ENCODE measurements at places on chromosomes 1 and 21.

GRCh38 chr1:154352581-154353459 is 27.5 kb downstream of the ATP8B2 start:
- DNase-seq: no peak

DNA sequence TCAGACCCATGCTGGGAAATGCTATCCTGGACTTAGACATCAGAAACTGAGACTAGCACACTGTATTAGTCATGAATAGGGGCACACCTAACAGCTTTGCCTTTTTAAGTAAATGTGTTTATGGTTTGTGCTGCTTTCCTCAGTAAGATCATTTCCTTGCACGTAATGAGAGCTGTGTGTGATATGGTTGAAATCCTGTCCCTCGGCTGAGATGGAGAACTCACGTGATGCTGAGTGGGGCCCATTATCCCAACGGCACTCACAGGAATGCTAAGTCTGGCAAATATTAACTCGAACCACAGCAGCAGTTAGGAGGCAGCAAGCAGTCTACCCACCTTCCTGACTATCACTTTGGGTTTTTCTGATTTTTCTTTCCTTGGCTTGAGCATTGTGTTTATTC is 38.2 kb downstream of the BCL9 start:
- no peak for DNase-seq

DNA sequence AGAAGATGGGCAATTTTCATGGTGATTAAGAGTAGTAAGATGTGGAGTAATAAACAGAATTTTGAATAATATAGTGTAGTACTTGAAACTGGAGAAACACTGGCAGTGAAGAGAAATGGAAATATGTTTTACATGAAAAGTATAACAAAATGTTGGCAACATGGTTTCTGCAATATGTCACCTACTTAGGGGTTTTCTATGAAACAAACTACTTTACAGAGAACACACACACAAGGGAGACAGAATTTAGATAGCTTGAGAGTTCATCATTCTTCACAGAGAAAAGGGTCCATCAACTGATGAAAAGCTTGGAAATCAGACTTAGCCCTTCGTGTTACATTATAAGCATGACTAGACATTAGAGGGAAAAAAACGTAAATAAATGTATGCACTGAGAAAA is 135.2 kb downstream of the EIF4G3 start:
- no peak for DNase-seq

- no peak for DNase-seq
These were observed 39.4 kb downstream of the TRAPPC10 start for GRCh38 chr21:44051462-44051941.

DNA sequence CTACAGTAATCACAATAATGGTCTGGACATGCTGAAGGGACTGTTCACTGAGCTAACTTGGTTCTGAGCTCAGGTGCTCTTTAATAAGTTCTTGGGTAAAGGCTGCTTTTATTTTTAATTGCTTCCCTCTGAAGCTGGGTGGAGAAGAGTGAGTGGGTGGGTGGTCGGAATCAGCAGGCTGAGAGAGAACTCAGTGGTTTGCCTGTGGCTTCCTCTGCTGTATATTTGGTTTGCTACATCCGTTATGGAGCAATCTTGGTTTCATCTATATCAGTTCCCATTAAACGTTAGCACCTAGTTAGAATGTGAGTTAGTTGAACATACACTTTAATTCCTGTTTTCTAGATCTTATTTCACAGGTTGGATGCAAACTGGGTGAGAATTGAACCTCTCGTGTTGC is 23.3 kb downstream of the CNIH4 start:
- no peak for DNase-seq

GRCh38 chr1:220917101-220917500 is 37.9 kb downstream of the HLX start:
- DNase-seq: no peak

- no peak for DNase-seq
These were observed 2.2 kb downstream of the FBXO28 start for GRCh38 chr1:224116131-224116530.

- no peak for DNase-seq
These were observed 95.1 kb upstream of the C1orf21 start for GRCh38 chr1:184291701-184292100.

DNA sequence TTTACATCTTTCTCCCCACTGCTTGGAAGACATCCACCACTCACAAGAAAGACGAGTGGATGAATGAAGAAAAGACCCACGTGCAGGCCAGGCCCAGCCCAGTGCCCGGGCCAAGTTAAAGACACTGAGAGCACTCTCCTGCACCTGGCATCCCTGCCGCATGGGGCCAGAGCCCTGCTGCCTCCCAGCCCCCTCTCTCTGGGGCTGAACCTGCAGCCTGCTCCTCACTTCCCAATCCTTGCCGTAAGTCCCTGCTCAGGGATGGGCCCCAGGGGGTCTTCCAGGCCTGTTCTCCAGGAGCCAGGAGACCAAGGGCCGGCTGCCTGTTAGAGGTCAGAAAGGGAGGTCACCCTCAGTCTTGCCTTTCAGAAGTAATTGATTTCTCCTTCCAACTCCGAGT is 168.5 kb upstream of the ZC3H12A start:
- DNase-seq: no peak

GRCh38 chr1:245200146-245200545 is 45.4 kb downstream of the KIF26B start:
- no peak for DNase-seq

GRCh38 chr1:233664253-233664652 is 50.3 kb downstream of the KCNK1 start:
- DNase-seq: no peak

DNA sequence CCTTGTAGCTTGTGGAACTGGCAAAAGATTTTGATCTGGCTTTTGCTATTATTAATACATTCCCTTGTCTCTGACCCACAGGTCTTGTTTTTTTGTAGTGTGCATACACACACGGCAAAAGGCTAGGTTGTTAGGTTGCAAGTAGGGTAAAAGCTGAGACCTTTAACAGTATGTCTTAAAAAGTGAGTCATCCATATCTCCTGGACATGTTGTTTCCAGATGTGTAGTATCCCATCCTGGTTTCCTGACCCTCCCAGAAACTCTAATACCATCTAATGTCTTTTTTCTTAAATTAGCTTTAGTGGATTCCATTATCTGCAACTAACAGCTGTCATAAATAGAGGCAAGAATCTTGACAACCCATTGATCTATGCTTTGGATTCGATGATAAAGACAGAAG is 14.7 kb downstream of the OVGP1 start:
- no peak for DNase-seq

Measured in C1 segment of cervical spinal cord (tissue), 14 donors.